Stimulated activated CD4-positive, alpha-beta T cell treated with anti-CD3 and anti-CD28 coated beads, Interleukin-1b, Interleukin-23, amount 100 ng/mL, for 4 hours (primary cell): ENCODE measurements at places on chromosomes 13 and 19.
A peak's percentile ranks its signal among the peaks of the same experiment; 100 is the strongest.

DNA sequence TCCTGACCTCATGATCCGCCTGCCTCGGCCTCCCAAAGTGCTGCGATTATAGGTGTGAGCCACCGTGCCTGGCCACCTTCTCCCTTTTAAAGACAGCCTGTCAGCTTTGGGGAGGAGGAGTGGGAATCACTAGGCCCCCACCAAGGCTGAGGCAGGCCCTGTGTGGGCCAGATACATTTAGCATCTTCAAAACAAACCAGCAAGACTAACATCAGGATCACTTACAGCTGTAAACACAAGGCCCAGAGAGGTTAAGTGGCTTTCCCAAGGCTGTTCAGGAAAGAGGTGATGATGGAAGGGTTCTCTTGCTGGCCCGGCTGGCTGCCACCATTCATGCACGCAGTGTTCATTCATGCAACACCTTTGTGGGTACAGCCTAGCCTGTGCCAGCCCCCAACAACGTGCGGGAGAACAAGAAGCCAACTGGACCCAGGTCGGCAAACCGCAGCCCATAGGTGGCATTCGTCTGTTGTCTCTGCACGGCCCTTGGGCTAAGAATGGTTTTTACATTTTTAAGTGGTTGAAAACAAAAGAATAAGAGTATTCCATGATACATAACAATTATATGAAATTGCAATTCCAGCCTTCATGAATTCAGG, 23.0 kb downstream of the IER2 start:
- no peak for DNase-seq

GRCh38 chr19:32415669-32416068, 10.1 kb downstream of the DPY19L3 start:
- no peak for DNase-seq

- peak; percentile 73 for DNase-seq
Measured at GRCh38 chr19:46016426-46017094, 6.3 kb downstream of the PGLYRP1 start.

DNA sequence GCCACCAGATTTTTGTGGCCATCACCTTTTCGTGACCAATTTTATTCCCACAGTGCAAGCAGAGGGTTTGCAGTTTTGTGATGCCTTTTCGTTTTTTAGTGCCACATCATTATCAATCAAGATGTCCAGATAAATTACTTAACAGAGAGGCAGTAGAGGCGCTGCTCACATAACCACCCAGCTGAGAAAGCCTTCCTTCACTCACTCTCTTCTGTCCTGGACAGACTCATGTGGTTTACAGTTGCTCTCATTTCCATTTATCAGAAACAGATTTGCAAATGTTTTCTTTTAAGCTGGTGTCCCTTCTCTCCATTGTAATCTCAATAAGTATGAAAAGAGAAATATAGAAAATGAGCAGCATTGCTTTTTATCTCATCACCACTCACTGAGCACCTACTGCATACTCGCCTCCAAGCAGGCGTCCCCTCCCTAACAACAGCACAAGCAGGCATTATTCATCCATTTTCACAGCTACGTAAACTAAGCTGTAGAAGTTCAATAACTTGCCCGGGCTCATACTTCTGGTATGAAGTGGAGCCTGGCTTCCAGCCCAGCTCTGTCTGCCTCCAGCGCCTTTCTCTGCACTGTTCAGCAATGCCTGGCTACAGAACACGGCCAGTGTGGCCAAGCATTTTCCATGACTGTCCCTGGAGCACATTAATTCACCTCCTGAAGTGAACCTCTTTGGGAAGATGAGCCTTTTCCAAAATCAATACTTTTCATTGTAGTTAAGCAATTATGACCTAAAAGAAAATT, 34.6 kb upstream of the KATNAL1 start:
- DNase-seq, result no peak

GRCh38 chr13:30037766-30038165, 187.3 kb upstream of the UBL3 start:
- DNase-seq, result no peak

GRCh38 chr13:67518785-67519184, 288.6 kb upstream of the PCDH9 start:
- no peak for DNase-seq

- DNase-seq, result no peak
Measured at GRCh38 chr13:96274046-96274445, 184.1 kb downstream of the HS6ST3 start.

GRCh38 chr13:74675182-74675581, 541.0 kb upstream of the KLF12 start:
- DNase-seq, result no peak

GRCh38 chr19:37999309-38000213, 92.6 kb downstream of the SIPA1L3 start:
- no peak for DNase-seq

DNA sequence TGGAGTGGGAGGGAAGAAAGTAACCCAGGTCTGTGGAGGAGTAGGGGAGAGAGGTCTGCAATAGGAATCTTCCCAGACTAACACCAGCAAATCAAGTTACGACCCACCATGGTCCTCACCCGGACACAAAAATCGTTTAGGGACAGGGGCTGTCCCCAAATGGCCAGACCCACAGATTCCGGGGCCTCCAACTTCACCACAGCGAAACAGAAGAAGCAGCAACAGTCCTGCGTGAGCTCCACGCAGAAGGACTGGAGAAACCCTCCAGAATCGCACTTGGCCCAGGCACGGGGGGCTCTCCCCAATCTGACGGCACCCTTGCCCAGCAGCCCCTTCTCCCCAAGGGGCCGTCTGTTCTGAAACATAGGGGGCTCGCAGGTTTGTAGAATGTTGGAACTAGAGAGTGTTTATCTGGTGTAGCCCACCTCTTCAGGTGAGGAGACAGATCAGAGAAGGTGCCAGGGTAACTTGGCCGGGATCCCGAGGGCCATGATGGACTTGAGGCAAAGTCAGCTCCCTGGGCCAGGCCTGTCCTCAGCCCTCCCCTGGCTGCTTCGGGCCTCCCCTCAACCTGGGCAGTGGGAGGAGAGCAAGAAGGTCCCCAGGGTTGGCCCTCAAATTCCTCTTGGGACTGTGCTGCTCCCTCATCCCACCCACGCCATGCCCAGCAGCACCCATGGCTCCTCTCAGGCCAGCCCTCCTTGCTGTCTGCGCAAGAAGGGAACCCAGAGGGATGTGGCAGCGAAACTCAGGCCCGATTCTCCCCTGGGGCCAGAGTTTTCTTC, 82.5 kb upstream of the GPR183 start:
- DNase-seq, result no peak

DNA sequence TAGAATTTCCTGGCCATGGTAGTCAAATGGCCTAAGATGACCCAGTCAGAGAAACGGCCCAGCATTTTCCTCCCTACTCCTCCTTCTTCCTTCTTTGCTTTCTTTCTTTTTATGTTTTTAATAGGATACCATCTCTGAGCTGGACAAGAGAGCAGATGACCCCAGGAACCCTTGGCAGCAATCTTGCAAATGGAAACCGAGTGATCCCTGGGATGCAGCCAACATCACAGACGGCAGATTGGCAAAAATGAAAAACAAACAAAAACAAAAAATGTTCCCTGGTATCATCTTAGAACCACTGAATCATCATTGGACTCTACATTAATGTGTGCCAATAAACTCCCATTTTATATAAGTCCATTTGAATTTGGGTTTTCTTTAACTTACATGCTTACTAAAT, 424.4 kb downstream of the FGF14 start:
- DNase-seq, result no peak

DNA sequence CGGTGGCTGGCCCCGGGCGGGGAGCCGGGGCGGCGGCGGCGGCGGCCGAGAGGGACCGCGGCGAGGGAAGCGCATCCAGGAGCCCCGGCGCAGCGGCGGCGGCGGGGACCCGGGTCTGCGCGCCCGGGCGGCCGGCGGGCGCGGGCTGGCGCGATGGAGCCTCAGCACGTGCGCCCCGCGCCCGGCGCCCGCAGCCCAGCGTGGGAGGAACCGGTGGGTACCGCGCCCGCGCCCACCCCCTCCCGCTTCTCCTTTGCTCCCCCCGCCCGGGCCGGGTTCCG, 7.8 kb upstream of the DGKH start:
- DNase-seq, result no peak

DNA sequence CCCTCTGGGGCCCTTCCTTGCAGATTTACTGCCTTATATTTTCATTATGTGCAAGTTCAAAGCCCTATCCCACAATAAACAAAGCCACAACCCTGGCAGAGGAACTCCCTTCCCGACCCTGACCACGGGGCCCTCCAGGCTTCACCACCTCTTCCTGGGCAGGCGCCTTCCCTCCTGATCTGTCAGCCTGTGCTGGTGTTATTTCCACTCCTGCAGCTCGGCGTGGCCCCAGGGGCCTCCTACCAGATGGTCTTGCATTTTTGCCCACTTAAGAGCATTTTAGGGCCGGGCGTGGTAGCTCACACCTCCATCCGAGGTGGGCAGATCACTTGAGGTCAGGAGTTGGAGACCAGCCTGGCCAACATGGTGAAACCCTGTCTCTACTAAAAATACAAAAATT, 22.8 kb downstream of the SLC15A1 start:
- no peak for DNase-seq

GRCh38 chr13:98384739-98385138, 192.2 kb downstream of the STK24 start:
- DNase-seq, result no peak

GRCh38 chr19:45038931-45039893, at the start of gene CLASRP:
Gene CLASRP, plus strand, starts transcription at chr19:45039045. Its CDS starts 1,168 bp downstream, at chr19:45040213.
- peak; percentile 85 for DNase-seq

GRCh38 chr13:75135325-75135825, 346.6 kb downstream of the TBC1D4 start:
- no peak for DNase-seq

DNA sequence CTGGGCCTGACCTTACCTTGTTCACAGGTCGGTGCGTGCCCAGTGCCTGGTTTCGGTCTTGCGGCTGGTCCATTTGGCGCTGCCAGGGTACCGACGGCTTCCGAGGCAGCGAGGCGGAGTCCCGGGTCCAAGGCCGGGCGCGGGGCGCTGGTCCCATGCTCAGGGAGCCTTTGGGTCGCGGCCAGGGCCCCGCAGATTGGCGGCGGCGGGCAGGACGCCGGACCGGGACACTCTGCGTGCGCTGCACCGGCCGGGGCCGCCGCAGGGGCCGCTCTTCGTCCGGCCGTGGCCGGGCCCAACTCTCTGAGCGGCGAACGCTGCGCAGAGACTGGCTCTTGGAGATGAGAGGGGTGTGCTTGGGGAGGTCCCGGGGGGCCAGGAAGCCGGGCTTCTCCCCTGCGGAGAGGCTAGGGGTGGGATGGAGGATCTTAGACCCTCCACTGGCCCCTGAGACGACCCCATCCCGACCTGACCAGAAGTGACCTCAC, 3.4 kb upstream of the WIZ start:
- no peak for DNase-seq

GRCh38 chr13:24276861-24277260, 32.5 kb upstream of the C1QTNF9 start:
- DNase-seq, result no peak

DNA sequence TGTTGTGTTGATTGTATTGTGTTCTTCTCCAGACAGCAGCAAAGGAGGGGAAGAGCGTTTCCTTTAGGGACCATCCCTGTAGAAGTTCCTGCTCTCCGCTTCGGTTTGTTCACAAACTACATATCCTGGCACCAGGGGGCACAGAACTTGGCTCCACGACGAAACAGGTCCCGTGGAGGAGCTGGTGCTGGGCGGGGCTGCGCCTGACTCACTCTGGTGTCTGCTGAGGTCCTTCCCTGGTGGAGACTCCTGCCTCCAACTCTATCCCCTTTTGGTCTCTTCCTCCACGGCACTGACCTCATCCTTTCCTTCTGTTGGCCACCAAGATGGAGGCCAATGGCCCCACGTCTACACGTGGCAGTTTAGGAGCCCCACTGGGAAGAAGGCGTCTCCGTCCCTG, 14.7 kb downstream of the TMPRSS9 start:
- DNase-seq, result no peak

DNA sequence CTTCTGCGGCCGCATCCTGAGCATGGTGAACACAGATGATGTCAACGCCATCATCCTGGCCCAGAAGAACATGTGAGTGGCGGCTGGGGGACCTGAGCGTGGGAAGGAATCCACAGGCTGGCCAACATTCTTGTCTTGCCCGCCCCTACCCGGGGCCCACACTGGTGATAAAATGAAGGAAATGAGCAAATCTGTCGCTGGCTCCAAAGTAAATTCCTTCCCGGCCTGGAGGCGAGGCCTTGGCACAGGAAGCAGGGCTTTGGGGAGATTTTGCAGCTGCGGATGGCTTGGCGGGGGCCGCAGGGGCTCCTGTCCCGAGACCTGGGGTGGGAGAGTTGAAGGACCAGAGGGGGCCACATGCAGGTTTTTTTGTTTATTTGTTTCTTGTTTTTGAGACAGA, 4.4 kb downstream of the KXD1 start:
- no peak for DNase-seq

DNA sequence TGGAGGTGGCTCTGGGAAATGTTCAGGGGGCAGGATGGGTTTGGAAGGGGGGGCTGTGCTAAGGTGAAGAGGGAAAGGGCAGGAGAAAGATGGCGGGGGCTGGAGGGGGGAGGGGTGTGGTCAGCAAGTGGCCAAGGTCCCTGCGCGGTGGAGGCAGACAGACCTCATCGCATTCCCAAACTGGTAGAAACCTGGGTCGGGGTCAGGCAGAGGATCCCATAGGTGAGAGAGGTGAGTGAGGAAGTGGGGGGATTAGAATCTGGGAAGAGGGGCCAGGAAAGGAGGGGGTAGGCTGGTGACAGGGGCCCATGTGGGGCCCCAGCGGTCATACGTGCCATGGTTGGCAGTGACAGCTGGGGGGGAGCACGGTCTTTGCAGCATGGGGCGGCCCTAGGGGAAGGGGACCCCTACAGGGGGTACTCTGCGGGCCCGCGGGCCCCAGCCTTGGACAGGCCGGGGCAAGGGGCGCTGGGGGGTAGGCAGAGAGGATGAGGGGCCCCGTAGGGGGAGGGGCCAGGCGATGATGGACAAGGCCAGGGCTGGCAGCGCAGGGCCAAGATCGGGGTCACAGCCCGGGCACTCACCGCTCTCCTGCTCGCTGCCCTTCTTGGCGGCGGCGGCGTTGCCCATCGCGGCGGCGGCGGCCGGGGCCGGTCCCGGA, 514 bp downstream of the PRKACA start:
- DNase-seq, result no peak

- DNase-seq, result no peak
Measured at GRCh38 chr13:69461397-69461796, 646.2 kb upstream of the ATXN8OS start.

DNA sequence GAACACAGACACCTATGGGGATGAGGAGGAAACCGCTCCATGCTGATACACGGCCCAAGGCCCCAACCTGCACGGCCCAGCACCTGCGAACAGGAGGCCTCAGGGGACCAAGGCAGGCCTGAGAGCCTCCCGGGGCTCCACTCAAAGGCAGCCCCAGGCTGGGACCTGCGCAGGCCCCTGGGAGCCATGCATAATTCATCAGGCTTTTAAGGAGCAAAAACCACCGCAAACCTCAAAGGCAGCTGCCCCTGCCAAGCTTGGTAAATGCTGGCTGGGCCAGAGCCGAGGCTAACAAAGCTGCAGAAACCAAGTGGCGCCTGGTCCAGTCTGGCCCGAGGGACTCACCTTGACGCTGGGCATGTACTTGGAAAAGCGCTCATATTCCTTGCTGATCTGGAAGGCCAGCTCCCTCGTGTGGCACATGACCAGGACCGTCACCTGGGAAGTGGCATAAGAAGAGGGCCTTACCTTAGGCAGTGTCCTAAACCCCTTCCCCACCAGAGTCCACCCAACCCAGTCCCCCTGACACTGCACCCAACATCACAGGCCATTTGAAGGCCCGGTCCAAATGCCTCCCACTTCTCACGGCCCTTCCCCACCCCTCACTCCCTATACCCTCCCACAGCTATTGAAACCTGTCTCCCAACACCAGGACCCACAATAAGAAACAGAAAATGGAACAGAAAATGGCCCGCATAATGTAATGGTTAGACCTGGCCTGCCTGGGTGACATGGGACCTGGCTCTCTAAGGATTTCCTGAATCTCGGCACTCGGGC, 7.8 kb downstream of the DDX39A start:
- no peak for DNase-seq
